Fibroblast of pulmonary artery (primary cell): ENCODE measurements at places on chromosomes 5 and 9.
A peak's percentile ranks its signal among the peaks of the same experiment; 100 is the strongest.

DNA sequence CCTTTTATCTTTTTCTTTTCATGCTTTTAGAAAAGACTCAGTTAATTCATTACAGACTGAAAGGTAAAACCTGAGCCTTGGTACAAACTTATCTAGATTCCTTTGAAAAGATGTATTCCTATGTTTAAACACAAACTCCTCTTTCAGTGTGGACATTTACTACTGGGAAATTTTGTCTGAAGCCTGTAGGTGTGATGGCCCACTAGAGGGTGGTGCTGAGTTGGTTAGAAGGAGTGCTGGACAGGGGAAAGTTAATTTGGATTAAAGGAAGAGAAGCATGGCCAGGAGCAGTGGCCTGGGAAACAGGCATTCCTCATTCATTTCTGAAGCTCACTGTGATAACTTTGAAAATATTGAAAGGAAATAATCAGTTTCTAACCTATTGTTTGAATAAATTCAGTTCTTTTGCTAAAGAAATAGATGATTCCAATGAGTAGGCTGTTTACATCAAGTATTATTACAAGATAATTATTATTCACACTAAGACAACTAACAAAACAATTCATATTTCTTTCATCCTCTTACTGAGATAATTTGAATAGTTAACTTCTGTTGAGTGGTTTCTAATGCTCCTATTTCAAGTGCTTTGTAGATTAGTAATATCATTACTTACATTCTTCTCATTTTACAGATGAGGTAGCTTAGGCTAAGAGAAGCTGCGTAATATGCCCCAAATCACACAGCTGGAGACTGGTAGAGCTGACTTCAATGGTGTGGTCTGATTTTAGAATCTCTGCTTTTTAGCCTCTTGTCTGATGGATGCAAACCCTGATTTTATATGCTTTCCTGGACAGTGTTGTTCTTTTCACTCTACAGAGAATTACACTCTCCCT, 150.9 kb downstream of the ADGRV1 start:
- peak; percentile 50 for DNase-seq

- DNase-seq: no peak
Observed at GRCh38 chr5:124459984-124460383, 286.5 kb downstream of the ZNF608 start.

- no peak for DNase-seq
Observed at GRCh38 chr9:110755179-110755578, 86.6 kb downstream of the MUSK start.

DNA sequence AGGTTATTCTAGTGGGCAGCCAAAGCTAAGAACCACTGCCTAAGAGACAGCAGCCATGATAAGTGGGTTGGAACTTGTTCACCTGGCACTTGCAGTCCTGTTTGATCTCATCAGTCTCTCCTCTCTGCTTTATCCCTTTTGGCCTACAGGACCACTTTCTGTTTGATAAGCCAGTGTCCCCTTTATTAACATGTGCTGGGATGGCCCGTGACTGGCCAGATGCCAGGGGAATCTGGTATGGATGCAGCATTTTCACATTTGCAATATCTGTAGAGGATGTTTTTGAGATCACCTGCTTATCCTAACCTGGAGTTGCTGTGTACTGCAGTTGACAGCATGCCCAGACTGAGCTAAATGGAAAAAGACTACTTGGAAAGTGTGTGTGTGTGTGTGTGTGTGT, 23.6 kb downstream of the CKMT2 start:
- DNase-seq: no peak

DNA sequence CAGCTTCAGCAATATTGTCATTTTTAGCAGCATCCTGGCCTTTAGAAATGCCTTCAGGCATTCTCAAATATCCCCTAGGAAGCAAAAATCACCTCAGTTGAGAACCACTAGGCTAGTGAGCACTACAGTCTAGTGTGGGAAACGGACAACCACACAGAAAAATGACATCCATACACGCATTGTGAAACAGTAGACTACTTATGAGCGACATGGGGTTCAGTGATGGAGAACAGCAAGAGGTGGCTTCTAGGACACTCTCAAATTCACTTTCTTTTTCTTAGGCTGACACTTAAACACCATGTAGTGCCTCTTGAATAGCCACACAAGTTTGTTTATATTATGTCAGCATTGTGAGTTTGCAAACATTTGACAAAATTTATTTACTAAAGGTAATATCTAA, 203.0 kb downstream of the KDM4C start:
- no peak for DNase-seq

DNA sequence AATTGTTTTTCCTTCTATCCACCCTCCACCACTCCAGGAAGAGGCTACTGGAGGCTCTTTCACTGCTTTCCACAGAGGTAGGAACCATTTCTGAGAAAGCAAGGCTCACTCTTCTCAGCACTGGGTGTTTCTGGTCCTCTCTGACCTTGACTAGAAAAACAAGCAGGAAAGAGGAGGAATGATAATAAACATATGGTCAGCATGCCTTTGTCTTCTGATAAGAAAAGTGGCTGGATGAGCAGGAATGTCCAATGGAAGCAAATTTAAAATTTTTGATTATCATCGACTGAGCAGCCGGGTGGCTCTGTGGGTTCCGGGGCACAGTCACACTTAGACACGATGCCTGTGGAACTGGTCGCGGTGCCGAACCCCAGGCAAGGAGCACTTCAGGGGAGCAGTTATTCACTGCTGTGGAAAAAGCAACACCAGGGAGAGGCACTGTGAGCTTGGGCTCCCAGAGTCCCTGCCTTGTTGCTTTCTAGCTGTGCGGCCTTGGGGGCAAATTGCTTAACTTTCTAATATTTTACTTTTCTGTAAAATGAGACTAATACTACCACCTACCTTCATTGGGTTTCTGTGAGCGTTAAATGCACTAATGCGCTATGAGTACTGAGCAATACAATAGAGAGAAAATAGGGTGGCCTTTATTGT, 157.0 kb upstream of the LHFPL2 start:
- no peak for DNase-seq

DNA sequence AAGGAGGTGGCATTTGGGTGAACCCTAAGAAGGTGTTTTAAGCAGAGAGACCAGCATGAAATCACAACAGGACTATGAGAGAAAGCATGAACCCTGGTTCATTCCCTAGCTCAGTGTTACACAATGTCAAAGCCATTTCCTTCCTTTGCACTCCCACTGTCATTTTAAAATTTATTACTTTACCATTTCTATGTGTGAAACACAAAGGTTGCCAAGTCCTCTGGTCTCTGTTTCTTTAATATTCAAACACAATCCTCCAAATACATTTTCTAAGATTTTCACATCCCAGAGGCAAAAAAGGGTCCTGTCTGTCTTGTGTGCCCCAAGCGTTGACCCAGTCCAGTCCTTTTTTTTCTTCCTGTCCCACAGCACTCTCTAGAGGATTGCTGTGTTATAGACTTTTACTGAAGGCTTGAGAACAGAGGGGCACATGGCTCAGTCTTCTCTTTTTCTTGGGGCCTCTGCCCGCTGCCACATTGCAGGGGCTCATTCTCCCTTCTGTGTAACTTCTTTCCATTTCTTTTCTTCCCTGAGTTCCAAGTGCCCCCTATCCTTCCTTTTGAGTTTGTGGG, 78.6 kb upstream of the SLC28A3 start:
- DNase-seq: peak; percentile 35

DNA sequence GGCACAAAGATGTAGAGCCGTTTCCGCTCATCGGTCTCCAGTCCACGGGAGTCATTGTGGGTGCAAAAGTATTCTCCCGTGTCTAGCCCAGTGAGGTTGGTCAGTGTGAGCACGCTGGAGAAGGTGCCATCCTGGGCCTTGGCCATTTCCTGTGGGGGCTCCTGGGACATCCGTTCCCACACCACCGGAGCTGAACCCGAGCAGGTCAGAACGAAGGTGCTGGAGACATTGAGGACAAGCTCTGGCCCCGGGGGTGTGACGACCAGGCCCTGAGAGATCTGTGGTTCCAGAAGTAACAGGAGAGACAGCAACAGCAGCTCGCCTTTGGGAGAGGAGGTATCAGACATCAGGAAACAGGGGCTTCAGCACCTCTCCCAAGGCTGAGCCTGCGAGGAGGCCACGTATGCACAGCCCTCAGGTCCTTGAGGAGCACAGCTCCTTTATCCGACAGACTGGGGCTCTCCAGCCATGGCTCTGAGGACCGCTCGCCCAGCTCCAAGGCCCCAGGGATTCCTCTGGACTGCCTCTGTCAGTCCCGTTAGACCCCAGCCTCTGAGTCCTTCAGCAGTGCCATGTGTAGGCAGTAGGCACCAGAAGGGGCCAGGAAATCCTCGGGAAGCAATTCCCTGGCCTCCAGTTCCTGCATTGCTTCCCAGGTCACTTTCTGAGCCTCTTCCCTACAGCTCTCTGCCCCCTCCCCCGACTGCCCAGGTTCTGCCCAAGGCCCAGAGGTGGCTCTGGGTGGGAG, 19.9 kb downstream of the PDGFRB start:
- DNase-seq: no peak

GRCh38 chr5:158676642-158677469, 422.9 kb downstream of the EBF1 start:
- no peak for DNase-seq

DNA sequence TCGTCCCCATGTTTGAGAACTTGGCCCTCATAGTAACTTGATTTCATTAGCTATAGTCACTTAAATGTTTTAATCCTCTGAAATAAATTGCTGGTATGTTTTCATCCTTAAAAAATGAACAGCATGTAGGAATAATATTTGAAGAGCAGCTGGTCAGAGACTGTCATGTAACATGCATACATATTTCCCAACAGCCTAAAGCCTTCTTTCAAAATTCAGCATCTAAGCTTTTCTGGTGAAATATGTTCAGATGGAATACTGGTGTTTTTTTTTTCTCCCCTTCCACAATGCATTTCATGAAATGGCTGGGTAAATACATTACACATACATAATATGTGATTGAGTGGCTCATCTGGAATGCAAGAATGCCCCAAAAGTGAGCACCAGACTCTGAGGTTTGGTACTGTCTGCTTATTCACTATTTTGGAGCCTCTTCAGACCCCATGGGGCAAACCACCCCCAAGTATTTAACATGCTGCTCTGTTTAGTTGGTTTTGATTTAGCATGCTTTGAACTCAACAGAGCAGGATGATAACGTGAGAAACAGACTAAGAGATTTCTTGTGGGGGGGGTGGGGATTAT, 94.0 kb downstream of the SMARCA2 start:
- no peak for DNase-seq

DNA sequence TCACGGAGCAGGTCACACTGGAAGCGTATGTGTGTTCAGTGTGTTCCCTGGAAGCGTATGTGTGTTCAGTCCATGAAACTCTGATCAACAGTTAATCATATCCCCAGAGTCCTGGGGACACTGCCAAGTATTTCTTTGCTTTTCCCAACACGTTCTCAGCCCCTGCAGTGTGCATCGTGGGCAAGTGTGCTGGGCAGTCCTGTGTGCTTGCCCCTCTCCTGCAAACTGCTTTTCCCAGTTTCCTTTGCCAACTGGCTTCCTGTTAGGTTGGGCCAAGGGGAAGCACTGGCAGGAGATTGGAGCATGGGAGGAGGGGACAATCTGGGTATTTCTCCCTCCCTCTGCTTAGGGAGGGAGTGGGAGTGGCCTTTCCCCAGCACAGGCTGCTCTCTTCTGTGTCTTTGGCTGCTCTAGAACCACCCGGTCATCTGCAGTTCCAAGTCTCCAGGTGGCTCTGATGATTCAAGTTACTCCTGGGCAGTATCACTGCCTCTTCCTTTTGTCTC, 36.8 kb upstream of the NEK6 start:
- DNase-seq: peak; percentile 73

DNA sequence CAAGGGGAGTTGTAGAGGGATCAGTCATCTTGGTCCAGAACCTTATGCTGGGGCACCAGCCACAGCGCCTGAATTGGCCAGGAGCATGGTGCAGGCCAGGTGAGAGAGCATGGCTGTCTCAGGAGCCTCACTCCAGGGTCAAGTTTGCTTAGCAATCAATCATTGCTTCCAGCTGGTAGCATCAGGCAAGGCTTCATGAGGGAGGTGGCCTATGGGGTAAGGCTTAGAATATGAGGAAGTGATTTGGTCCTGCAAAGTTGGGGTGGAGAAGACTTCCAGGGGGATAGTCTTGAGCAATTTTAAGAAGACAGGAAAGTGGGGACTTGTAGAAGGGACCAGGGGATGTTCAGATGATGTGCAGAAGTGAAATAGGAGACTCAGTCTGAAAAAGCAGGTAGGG, 53.9 kb upstream of the PITX1 start:
- DNase-seq: no peak

DNA sequence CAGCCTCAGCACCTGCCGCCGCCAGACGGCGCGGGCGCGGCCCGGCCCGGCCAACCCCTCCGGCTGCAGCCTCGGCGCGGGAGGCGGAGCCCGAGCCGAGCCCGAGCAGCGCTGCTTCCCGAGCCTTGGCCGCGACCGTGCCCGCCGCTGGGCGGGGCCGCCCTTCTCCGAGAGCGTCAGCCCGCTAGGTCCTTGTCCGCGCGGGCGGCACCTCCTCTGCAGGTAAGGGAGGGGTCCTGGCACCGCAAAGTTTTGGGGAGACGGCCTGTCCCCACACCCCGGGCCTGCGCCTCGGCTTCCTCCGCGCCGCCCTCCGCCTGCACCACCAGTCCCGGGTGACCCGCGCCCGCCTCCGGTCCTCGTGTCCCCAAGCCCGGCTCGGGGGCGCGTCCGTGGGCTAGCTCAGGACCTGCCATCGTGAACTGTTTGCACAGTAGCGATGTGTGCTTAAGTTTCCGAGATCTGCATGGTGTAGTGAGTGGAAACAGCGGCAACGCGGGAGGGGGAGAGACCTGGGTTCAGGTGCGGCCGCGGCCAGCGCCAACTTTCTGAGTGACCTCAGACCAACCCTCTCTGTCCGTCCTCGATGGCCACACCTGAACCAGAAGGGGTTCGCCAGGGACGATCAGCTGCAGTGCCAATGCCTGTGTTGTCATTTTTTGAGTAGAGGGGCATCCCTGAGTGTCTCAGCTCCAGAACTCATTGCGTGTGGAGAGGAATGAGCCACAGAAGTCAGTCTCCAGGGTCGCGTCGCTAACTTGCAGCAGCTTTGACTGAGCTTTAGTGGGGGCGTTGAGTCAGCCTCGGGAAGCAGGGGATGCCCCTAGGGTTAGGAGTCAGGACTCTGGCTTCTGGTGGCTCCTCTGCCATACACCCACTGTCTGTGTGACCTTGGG, at the start of gene FRMPD1:
Gene FRMPD1, plus strand, starts transcription at position 82 of the 896 bp plus-strand sequence. CDS start 41,688 bp downstream, outside the sequence.
- DNase-seq: peak; percentile 33

- DNase-seq: no peak
Observed at GRCh38 chr9:88996921-88997235, 5.6 kb downstream of the S1PR3 start.

DNA sequence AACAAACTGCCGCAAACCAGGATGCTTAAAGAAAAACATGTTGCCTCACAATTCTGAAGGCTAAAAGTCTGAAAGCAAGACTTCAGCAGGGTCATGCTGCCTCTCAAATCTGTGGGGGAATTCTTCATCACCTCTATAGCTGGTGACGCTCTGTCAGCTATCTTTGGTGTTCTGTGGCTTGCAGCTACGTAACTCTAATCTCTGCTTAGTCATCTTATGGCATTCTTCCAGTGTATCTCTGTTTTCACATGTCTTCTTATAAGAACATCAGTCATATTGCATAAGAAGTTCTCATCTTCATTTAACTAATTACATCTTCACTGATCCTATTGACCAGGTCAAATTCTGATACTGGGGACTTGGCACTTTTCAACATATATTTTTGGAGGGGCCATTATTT, 243.0 kb downstream of the CDH10 start:
- DNase-seq: peak; percentile 10
